ENCODE measurements at places on chromosomes 2 and 18.

- DNase-seq, result no peak
These were observed 189.0 kb downstream of the CNTNAP5 start for GRCh38 chr2:124213977-124214587.

DNA sequence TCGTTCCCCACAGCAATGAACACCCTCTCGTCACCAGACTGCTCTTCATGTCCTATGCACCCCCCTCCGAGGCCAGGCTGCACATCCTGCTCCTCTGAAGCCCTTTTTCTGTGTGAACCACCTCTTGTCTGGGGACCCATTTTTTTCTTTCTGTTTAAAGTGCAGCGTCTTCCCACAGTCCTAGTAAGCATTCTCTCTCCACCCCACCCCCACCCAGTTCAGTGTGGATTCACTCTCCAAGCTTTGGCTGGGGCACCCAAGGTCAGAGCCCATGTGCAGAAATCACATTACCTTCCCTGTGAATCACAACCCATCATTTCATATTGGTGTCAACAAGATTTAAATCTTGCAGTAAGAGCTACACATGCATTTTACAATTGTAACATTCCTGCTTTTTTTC, 26.4 kb upstream of the PKDCC start:
- peak; percentile 63 for DNase-seq

GRCh38 chr18:48003426-48004349, 73.2 kb upstream of the SMAD2 start:
- DNase-seq, result no peak

DNA sequence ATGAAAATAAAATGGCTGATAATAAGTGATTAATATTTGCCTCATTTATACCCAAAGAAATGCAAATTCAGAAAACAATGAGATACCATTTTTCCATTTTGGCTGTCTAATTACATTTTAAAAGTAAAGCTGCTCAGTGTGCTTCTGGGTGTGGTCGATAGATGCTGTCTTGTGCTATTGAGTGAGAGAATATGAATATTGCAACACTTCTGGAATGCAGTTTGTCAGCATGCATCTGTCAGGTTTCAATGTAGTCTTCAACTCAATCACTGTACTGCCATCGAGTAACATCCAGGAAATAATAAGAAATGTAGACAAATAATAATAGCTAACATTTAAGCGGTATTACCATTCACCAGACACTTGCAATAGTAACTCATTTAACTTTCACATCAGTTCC, 3.9 kb downstream of the IL18R1 start:
- DNase-seq, result no peak

DNA sequence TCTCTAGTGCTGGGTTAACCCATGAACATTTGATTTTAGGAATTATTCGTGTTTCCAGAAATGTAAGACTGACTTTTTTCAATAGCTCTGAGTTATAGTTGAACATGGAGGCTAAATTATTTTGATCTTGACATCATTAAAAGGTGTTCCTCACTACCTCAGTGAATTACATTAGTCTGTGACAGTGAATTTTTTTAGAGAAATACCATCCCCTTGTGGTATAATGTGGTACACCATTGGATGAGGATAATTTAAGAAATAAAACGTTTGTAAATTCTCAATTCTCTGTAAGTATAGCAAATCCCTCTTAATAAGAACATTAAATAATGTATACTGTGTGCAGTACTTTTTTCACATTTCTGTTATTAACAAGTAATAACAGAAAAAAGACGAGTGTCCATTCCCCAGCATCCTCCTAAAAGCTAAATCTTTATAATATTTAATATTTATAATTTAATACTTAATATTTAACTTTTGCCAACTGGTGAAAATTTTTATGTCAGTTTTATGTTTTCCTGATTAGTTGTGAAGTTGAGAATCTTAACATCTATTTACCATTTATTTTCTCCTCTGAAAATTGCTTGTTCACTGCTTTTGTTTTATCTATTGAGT, 70.3 kb upstream of the CWC22 start:
- DNase-seq, result no peak

- DNase-seq, result no peak
These were observed 338.8 kb downstream of the AGPS start for GRCh38 chr2:177731384-177731783.

DNA sequence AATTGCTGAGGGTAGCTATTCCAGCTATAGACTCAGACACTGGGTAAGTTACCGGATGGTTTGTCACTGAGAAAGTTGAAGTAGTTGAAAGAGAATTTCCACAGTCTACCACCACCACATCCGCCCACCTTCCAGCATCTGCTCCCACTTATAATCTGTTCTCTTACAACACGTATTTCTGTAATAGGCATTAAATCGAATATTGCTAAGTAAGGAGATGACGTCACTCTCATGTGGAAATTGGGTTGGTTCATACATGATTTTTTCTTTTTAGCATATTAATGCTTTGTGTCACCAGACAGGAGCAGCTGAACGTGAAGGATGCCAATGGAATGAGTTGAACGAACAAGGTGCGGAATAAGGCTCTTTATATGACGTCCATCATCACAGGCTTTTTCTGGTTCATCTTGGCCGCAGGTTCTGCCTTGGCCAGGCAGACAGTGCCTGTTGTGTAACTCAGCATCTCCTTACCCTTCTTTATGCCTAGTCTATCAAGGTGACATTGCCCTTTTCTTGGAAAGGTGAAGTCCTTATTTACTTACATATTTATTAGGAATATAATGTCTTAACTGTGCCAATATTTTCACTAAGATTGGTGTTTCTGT, 45.9 kb downstream of the THUMPD2 start:
- no peak for DNase-seq
